Epithelial cell of proximal tubule (primary cell): ENCODE measurements at places on chromosomes 1 and 21. TPM values are rescaled to one million over a fixed set of nuclear protein-coding genes. Genes with fewer than 3 reads are reported as not detected.

Gene TTF2
- 31.8 and 53.0 TPM in 2 replicates for total RNA-seq

Gene HSD3B1
- total RNA-seq, result 0.07 TPM in 1 of 2 replicates, not detected in the other

Gene CATSPERE
- under 0.01 and 0.07 TPM in 2 replicates for total RNA-seq

Gene MMEL1
- not detected in 2 replicates for total RNA-seq

Gene RAP1GAP
- total RNA-seq, result 0.94 and 2.4 TPM in 2 replicates

Gene AQP10
- total RNA-seq, result not detected in 2 replicates

Gene DENND2C
- 0.29 and 0.81 TPM in 2 replicates for total RNA-seq

DNA sequence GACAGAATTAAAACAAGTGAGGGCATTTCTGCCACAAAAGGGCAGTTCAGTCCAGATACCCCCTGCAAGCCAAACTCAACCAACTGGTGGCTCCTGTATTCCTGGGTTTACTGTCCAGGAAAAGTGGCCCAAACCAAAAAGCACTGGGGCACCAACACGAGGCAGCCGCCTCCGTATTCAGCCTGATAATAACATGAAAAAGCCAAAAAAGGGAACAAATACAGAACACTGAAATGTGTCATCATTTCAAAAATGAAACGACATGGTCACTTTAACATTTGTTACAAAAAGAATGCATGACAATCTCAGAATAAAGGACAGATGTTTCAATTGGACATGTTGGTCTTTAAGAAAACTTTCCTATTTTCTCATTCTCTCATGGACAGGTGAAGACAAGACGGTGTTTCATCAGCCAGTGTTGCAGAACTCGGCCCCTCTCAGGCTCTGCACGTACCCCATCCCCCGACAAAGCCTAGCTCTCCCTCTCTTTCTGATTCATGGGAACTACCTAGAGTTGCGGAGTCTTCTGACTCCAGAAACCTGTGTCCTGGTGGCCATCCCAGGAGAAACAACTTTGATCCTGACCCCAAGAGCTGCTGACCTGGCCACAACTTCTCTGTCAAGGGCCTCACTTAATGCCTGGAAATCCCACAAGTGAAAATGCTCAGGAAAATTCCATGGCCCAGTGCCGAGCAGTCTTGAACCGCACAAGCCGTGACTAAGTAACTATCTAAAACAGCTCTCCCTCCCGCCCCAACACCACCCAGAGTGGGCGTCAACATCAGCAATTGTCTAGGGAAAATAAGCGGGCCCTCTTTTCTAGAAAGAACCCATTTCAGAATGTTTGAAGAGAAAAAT, 27.1 kb downstream of the ZBTB17 start:
- DNase-seq, result peak; percentile 47

DNA sequence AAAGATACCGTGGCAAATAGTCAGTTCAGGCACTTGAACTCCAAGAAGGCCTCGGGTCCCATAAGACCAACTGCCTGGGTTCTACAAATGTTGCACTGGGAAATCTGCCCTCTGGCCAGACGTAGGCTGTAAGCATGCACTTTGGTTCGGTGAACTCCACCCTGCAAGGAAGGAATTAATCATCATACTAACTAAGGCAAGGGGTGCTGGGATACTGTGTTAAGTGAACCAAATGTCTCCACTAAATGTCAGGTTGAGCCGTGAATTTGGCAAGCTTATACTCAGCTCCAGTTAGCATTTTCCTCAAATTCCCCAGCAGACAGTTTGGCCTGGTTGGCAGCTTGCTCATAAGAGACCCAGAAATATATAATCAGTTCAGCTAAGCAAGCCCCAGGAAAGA, 385.9 kb downstream of the GPATCH2 start:
- peak; percentile 38 for DNase-seq

DNA sequence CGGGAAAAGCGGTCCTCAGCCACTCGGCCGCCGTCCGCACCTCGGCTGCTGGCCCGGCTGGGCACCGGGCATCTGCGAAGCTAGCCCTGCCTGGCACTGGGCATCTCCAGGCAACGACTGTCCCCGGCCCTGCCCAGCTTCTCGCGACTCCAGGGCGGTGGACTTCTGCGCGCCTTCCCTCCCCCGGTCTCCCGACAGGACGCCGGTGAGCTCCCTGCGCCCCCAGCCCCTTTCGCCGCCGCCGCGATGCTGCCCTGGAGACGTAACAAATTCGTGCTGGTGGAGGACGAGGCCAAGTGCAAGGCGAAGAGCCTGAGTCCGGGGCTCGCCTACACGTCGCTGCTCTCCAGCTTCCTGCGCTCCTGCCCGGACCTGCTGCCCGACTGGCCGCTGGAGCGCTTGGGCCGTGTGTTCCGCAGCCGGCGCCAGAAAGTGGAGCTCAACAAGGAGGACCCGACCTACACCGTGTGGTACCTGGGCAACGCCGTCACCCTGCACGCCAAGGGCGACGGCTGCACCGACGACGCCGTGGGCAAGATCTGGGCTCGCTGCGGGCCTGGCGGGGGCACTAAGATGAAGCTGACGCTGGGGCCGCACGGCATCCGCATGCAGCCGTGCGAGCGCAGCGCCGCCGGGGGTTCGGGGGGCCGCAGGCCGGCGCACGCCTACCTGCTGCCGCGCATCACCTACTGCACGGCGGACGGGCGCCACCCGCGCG, 514 bp downstream of the FAM43B start:
- no peak for DNase-seq

GRCh38 chr21:22703521-22703920, 1705.3 kb downstream of the NCAM2 start:
- DNase-seq, result no peak

- no peak for DNase-seq
These were observed 1.2 kb upstream of the LUZP1 start for GRCh38 chr1:23169727-23170335.

DNA sequence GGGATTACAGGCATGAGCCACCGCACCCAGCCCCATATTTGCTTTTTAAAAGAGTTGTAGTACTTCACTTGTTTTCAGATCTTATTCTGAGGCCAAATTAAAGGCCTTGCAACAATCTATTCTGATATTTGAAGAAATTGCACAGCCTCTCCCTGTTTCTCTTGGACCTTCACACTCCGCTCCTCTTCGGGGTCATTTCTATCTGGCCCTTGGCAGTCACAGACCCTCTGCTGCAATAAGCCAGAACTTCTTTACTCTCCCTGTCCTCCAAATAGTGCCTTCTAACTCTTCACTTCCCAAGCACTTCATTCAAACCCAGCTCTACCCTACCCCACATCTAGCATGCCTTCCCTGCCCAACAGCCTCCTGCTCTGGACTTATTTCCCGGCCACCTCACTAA, 110.7 kb downstream of the LAMC2 start:
- DNase-seq, result no peak

GRCh38 chr1:109298666-109299557, 7.9 kb downstream of the MYBPHL start:
- no peak for DNase-seq

GRCh38 chr1:230501849-230502248, 75.7 kb upstream of the PGBD5 start:
- peak; percentile 51 for DNase-seq

DNA sequence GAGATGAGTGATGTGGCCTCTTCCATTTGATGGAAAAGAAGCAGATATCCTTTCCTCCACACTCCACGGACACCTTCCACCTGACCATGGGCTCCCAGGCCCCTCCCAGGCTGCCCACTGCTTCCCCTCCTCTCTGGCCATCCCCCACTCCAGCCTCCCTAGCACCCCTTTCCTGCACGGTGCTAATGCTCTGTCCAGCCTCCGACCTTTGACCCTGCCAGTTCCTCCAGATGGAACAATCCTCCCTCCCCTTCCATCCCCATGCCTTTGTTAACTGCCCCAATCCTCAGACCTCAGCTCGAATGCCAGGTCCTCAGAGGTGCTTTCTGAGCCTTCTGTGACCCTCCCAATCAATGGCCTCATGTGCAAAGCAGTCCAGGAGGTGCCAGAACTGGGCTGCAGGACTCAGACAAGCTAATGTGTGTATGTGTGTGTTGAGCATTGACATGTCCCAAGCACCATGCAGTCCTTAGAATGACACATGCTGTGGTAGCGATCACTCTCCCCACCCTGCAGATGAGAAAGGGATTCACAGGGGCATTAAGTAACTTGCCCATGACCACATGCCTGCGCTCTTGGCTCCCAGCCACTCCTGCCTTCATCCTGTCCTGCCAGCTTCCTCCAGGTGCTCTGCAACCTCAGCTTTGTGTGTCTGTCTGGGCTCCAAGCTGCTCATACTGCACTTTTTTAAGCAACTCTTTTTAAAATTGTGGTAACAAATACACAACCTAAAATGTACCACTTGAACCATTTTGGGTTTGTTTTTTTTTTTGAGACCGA, 63.5 kb upstream of the EDN2 start:
- no peak for DNase-seq

DNA sequence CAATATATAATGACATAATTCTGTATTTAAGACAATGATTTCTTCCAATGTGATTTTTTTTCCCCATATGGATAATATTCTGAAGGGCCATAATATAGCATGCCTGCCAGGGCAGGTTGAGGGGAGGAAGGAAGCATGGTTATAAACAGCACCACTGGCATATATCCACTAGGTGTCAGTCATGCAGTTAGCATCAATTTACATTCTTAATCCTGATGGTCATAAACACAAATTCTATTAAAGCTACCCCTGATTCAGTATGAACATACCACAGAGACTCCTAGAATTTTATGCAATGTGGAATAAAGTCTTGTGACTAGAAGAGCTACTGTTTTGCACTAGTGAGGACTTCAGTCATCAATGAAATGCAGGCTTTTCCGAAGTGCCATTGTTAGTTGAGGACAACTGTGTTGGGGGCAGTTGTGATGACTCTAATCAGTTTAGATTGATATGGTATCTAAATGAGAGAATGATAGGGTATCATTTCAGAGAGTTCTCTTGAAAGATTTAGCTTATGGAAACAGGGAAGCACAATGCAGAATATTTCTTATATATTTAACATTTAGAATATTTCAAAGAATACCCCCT, 342.7 kb upstream of the NR5A2 start:
- DNase-seq, result peak; percentile 16

DNA sequence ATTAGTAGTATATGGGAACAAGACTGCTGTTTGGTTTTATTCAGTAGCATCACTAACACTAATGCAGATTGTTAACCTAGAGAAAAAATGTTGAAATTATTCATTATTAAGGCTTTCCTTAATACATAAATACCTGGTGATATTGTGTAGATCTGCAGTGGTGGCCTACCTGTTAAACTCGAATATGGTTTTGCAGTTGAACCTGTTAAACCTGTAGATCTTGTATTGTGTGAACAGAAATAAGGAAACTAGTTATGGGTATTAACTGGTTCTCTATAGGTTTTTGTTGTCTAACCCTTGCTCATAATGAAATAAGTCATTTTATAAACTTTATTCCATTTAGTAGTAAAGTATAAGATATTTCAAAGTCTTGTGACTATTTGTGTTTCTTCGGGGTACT, 23.9 kb downstream of the PKN2 start:
- DNase-seq, result no peak

GRCh38 chr1:10730985-10731384, 65.5 kb downstream of the CASZ1 start:
- peak; percentile 53 for DNase-seq

GRCh38 chr21:41048623-41049022, 119.3 kb upstream of the BACE2 start:
- DNase-seq, result no peak

DNA sequence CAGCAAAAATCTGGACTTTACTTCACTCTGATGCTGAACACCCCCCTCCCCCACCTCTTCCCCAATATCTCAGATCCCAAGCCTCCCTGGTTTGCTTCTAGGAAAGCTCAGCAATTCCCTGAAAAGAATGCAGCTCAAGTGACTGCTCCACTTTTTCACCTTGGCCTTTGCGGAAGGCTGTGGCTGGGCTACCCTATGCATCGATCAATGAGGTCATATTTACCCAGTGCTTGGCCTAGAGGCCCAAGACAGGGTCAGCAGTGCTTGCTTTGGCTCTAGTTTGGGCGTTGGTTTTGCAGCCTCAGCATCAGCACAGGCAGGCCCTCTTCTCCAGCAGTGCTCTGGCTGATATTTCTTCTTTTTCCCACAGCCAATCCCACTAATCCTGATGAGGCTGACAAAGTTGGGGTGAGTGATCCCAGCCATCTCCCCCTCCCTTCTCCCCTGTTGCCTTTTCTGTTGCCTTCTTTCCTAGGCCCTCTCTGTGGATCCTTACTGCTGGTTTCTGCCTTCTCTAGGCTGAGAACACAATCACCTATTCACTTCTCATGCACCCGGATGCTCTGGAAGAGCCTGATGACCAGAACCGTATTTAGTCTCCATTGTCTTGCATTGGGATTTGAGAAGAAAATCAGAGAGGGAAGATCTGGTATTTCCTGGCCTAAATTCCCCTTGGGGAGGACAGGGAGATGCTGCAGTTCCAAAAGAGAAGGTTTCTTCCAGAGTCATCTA, 14.2 kb downstream of the FCGR2B start:
- DNase-seq, result no peak

GRCh38 chr1:89761901-89762300, 58.9 kb upstream of the LRRC8D start:
- peak; percentile 37 for DNase-seq

DNA sequence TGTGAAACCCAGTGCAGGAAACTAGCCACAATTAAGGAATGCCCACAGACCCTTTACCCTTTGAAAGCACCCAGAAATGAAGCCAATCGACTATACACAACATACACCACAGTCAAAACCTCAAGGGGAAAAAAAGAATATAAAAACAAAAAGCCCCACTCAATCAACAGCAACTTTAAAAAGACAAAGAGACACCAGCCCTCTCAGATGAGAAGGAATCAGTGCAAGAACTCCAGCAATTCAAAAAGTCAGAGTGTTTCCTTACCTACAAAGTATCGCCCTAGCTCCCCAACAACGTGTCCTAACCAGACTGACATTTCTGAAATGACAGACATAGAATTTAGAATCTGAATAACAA, 147.7 kb downstream of the CHD1L start:
- DNase-seq, result no peak

GRCh38 chr1:223748405-223748772, 36.0 kb downstream of the CAPN2 start:
- no peak for DNase-seq

GRCh38 chr1:41664861-41665640, 180.6 kb upstream of the EDN2 start:
- DNase-seq, result peak; percentile 69

DNA sequence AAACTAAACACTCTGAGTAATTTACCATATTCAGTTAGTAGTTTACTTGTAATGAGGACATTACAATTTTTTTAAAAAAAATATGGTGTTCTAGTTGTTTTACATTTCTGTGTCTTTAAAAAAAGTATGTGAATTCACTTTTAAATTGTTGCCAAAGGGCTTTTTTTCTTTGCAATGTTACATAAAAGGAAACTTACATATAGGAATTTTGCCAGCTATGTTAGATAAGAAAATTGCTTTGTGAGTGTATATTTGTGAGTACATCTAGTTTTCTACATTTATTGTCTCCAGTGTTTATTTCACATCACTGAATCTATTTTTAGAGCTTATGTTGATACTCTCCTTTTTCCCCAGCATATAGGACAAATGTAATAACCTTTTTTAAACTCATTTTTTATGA, 206.8 kb downstream of the GPR52 start:
- no peak for DNase-seq

GRCh38 chr1:3482378-3482849, 27.9 kb downstream of the ARHGEF16 start:
- peak; percentile 27 for DNase-seq

- no peak for DNase-seq
These were observed 27.6 kb downstream of the RUNX1 start for GRCh38 chr21:35021546-35021945.

- DNase-seq, result no peak
These were observed 3.7 kb upstream of the PLOD1 start for GRCh38 chr1:11930571-11931445.
